ENCODE measurements at places on chromosomes 3 and 15. TPM values are rescaled to one million over a fixed set of nuclear protein-coding genes. Genes with fewer than 3 reads are reported as not detected.

The TLE3 gene
- total RNA-seq, result 109 TPM

The SLC24A5 gene
- total RNA-seq, result not detected

The ZMYND10 gene
- total RNA-seq, result 3.9 TPM

The WDR49 gene
- not detected for total RNA-seq

The RYK gene
- 47.2 TPM for total RNA-seq

The PRSS50 gene
- not detected for total RNA-seq

The CEMIP gene
- 3.1 TPM for total RNA-seq

The SUSD5 gene
- total RNA-seq, result not detected

The SMCO1 gene
- total RNA-seq, result not detected

The ABCF3 gene
- 84.7 TPM for total RNA-seq

The LIPH gene
- total RNA-seq, result 0.35 TPM

The ALPK3 gene
- total RNA-seq, result 6.9 TPM

The CYP1A1 gene
- total RNA-seq, result 2.3 TPM

The UBA7 gene
- total RNA-seq, result 3.6 TPM

The ARNT2 gene
- total RNA-seq, result 0.11 TPM

The SCG5 gene
- total RNA-seq, result 1.6 TPM

The PAK6 gene
- 30.4 TPM for total RNA-seq

The ILDR1 gene
- total RNA-seq, result 5.6 TPM

The PLXNB1 gene
- 35.4 TPM for total RNA-seq

The DZIP1L gene
- 3.8 TPM for total RNA-seq

The CPA3 gene
- not detected for total RNA-seq

The CCDC191 gene
- 1.3 TPM for total RNA-seq

The CPEB1 gene
- total RNA-seq, result 3.3 TPM

The ZNF660 gene
- total RNA-seq, result not detected

The ACP3 gene
- 0.15 TPM for total RNA-seq

The ACVR2B gene
- total RNA-seq, result 1.8 TPM

The CATSPER2 gene
- 4.0 TPM for total RNA-seq

The GOLGA6D gene
- total RNA-seq, result not detected

The SOX14 gene
- total RNA-seq, result not detected

The GOLGA6A gene
- not detected for total RNA-seq

The CASR gene
- total RNA-seq, result not detected

The MYO1E gene
- total RNA-seq, result 68.8 TPM

The ISLR gene
- not detected for total RNA-seq

The SPTSSB gene
- total RNA-seq, result 78.0 TPM

The PLAAT1 gene
- total RNA-seq, result not detected

The SH2D7 gene
- not detected for total RNA-seq

The SPRED1 gene
- 39.7 TPM for total RNA-seq

The PLCB2 gene
- total RNA-seq, result 1.3 TPM

The PARP15 gene
- not detected for total RNA-seq

The CHRM5 gene
- total RNA-seq, result 0.04 TPM

The CYP11A1 gene
- not detected for total RNA-seq

The FHIT gene
- total RNA-seq, result 1.2 TPM

The COX17 gene
- 102 TPM for total RNA-seq

The CD96 gene
- total RNA-seq, result not detected

The IL17RE gene
- 4.7 TPM for total RNA-seq

The GOLGA8S gene
- not detected for total RNA-seq

The TRIM59 gene
- 25.3 TPM for total RNA-seq

The GXYLT2 gene
- 13.3 TPM for total RNA-seq

The ZNF662 gene
- total RNA-seq, result 0.04 TPM

The MYO5C gene
- total RNA-seq, result 16.7 TPM

The THSD4 gene
- total RNA-seq, result 29.0 TPM

The PIF1 gene
- total RNA-seq, result 43.5 TPM

The SLC28A2 gene
- not detected for total RNA-seq

The ALS2CL gene
- 30.1 TPM for total RNA-seq

The OSTN gene
- 0.35 TPM for total RNA-seq

The IL5RA gene
- total RNA-seq, result not detected

The C3orf49 gene
- not detected for total RNA-seq

The MORC1 gene
- total RNA-seq, result not detected

The GP9 gene
- not detected for total RNA-seq
